ENCODE measurements at places on chromosomes 5 and 9.

GRCh38 chr5:84821924-84822323, 437.2 kb upstream of the EDIL3 start:
- DNase-seq: no peak

- no peak for DNase-seq
Measured at GRCh38 chr9:78664370-78664769, 367.4 kb downstream of the PSAT1 start.

DNA sequence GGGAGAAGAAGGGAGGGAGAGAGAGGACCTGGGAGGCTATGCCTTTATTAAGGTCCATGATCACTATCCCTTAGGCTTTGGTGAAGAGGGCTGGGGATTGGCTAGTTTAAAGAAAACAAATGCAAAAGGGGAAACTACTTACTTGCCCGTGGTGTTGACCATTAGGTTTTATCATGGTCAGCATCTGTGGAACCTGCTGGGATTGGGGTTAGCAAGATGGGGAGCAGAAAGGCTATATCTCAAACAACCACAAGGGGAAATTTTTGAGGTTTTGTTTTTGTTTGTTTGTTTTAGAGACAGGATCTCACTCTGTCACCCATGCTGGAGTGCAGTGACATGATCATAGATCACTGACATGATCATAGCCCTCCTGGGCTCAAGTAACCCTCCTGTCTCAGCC, 9.0 kb upstream of the RAD23B start:
- no peak for DNase-seq

DNA sequence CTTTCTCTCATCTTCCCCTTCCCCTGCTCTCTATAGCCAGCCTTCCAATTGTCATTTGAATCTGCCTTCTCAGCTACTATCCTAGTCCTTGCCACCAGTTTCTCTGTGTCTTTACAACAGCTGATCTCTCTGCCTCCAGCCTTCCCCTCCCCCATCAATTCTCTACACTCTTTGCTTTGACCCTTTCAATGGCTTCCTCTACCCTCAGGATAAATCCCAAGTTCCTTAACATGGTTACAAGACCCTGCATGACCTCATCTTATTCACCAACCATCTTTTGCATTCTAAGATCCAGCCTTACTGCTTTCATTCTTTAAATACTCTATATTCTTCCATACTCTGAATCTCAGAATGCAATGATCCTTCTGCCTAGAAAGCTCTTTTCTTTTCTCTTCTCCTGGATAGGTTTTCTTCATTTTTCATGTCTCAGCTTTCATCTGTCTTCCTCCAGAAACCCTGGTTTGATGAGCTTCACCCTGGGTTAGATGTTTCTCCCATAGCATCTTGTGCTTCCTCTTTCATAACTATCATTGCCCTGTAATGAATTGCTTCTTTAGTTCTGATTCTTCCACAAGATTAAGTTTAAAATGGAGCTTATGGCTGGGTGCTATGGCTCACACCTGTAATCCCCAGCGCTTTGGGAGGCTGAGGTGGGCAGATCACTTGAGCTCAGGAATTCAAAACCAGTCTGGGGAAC, 58.6 kb upstream of the ZSWIM6 start:
- DNase-seq: no peak

DNA sequence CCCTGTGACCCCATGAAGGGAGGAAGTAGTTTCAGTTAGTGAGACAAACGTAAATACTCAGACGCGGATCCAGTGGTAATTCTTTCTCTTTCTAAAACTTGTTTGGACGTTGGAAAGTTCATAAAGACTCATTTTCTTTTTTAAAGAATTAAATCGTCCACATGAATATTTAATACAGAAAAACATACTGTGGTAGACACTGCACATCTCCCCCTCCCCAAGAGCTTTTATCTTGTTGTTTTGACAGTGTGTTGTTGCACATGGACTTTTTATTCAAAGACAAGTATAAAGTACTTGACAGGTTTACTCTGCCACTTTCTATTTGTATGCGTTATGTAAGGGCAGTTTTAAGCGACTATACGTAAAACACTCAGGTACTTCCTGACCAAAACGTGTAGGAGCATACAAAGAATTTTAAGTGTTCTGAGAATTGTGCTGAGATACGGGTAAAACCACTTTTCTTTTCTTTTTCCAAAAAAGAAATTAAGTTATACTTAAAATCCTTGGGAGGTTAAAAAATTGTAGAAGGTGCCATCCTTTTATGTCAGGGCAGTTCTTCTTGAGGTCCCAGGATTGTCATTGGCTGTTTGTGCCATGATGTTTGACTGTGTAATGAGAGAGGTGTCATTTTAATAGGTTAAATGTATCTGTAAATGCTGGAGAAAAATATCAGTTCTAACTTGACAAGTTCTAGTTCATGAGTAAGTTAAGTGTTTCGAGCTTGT, 1.3 kb downstream of the NIPBL start:
- no peak for DNase-seq

- no peak for DNase-seq
Measured at GRCh38 chr9:123326662-123327093, 29.3 kb upstream of the CRB2 start.

GRCh38 chr5:68266457-68266856, 50.9 kb downstream of the PIK3R1 start:
- DNase-seq: no peak

GRCh38 chr5:58844395-58844794, 261.5 kb downstream of the RAB3C start:
- DNase-seq: no peak

DNA sequence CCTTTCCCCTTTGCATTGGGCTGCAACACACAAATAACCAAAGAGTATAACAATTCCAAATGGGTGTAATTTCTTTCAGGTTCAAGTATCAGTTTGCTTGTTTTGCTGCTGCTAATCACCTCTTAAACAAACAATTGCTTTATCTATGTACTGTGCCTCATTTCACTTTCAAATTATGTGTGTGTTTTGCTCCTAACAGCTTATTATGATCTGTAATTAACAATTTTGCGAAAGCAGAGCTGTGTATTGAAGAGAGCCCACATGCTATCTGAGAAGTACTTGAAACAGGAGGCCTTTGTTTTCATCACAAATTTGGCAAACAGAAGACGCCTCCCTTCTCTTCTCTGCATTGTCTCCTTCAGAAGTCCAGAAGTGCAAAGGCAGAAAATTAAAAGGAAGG, 312.0 kb downstream of the TLE1 start:
- no peak for DNase-seq

GRCh38 chr9:86091477-86091876, 7.9 kb downstream of the GOLM1 start:
- DNase-seq: no peak

GRCh38 chr5:10235350-10235749, 14.3 kb downstream of the ATPSCKMT start:
- no peak for DNase-seq

- no peak for DNase-seq
Measured at GRCh38 chr5:123122273-123122672, 33.2 kb downstream of the PRDM6 start.

- no peak for DNase-seq
Measured at GRCh38 chr5:142683116-142683515, 2.8 kb downstream of the FGF1 start.

- no peak for DNase-seq
Measured at GRCh38 chr9:119086590-119086989, 282.6 kb downstream of the BRINP1 start.

DNA sequence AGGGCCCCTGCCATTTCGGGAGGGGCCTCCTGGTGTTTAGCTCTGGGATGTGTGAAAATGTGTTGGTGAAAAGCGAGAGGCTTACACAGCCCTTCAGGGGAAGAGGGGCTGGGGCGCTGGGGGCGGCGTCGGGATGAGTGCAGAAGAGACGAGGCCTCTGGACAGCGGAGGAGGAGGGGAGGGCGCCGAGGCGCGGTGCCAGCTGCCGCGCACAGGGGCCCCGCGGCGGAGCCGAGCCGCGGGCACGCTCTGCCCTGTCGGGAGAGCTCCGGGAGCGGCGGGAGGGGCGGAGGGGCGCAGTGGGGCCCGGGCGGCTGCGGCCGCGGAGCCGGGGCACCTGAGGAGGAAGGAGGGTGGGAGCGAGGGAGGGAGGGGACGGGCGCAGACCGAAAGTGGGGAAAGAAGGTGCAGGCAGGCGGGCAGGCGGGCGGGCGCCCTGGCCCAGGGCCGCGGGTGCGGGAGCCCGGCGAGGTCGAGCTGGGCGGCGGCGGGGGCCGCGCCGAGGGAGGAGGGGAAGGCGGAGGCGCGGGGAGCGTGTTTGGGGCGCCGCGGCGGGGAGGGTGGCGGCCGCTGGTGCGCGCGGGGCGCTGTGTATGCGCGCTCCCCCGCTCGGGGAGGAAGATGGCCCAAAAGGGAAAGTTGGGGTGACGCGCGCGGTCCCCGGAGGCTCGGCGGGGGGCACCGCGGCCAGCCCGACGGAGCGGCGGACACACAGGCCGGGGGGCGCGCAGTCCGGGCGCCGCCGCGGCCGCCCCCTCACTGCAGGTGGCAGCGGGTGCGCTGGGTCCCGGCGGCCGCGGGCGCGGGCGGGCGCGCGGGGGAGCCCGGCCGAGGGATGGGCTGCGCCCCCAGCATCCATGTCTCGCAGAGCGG, at the start of gene PDE8B:
Gene PDE8B, plus strand, starts transcription at position 590 of the 873 bp plus-strand sequence. Its CDS starts 246 bp downstream, at position 836.
- DNase-seq: no peak

GRCh38 chr9:80061940-80062339, 490.2 kb downstream of the TLE4 start:
- no peak for DNase-seq

DNA sequence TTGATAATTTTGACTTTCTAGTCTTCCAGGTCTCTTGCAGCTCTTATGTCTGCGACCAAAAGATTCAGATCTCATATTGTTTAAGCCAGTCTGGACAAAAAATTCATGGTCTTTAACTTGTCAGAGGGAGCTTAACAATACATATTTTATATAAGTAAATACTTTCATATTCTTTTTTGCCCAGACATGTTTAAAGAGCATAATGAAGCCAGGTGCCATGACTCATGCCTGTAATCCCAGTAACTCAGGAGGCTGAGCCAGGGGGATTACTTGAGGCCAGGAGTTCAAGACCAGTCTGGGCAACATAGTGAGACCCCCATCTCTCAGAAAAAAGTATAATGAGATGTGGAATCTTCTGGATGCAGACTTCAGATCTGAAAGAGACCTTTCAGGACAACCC, 69.8 kb downstream of the JMY start:
- no peak for DNase-seq

- DNase-seq: no peak
Measured at GRCh38 chr5:140481758-140482157, 65.7 kb upstream of the EIF4EBP3 start.

DNA sequence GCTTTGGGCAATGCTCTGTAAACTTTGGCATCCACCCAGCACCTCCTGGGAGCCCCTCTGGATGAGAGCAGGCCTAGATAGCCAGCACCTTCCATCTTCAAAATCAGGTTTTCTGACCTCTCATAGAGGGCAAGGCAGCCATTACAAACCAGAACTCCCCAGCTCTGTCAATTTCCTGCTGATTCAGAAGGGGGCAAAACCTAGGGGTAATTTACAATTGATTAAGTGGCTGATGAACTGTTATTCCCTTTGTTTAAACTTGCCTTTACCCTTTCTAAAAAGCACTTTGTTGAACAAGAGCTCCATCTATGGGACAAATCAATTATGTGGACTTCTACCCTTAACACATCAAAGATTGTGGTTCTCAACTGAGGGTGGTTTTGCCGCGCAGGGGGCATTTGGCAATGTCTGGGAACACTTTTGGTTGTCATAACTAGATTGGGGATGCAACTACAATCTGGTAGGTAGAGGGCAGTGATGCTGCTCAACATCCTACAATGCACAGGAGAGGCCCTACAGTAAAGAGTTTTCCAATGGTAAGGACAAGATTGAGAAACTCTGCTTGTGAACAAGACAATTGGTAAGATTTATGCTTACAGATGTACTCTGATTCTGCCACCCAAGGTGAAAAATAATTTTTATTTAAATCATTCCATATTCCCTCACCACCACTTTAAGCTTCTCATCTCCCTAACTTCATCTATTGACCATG, 184.1 kb downstream of the MARCHF11 start:
- DNase-seq: no peak

GRCh38 chr9:127143920-127144465, 21.6 kb upstream of the ANGPTL2 start:
- no peak for DNase-seq
